ENCODE measurements at places on chromosomes 2 and 18.

DNA sequence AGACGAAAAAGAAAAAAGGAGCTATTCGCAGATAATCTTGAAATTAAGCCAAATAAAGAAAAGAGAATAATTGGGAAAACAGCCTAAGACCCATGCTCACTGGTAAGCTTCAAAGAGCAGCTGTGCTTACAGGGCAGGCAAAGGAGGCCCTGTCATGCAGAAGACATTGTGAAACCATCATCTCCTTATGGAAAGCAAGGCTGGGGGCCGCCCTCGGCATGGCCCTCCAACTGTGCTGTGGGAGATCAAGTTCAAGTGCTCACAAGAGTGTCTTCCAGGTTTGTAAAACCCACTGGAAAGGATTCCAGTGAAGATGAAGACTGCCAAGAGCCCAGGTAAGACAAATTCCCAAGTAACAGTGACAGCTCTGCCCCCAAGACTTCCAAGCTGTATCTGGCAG is 32.2 kb downstream of the ACVR1 start:
- no peak for DNase-seq

DNA sequence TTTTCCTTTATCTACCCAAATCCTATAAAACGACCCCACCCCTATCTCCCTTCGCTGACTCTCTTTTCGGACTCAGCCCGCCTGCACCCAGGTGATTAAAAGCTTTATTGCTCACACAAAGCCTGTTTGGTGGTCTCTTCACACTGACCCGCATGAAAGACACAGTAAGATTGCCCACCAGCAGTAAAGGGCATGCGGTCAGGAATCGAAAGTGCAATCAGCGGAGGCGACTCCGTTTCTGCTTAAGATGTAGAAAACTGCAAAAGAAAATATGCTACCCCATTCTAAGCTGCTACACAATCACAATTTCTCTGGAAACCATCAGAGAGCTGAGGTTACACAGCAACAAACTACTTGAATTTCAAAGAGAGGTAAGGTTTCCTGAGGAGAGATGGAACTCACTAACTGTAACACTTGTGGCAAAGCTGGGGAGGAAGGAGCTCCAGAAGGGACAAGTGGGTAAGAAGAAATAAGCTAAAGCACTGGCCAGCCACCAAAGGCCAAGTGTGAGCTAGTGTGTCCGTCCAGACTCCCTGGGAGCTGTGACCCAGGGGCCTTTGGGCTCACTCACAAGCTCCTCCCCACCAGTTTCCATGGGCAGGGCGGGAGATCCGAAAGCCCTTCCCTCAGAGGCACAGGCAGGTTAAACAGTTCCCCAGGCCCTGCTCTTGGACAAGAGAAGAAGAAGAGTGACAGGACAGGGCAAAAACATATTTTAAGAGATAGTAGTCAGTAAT is 72.8 kb upstream of the TGFA start:
- no peak for DNase-seq

DNA sequence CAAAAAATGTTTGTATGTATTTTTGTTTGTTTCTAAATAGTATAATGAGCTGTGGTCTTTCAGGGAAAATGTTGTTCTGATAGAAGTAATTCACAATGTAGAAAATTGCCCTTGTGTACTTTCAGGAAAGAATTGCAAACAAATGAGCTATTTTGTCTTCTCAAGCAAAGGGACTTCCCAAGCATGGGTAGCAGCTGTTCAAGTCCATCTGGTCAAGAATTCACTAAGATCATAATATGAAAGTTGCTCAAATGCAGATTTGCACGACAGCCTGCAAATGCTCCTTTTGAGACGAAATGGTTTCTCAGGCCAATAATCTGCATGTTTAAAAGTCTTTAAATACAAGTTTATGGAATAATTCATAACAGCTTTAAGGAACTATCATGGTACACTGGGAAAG is 51.9 kb upstream of the HNMT start:
- DNase-seq: no peak

DNA sequence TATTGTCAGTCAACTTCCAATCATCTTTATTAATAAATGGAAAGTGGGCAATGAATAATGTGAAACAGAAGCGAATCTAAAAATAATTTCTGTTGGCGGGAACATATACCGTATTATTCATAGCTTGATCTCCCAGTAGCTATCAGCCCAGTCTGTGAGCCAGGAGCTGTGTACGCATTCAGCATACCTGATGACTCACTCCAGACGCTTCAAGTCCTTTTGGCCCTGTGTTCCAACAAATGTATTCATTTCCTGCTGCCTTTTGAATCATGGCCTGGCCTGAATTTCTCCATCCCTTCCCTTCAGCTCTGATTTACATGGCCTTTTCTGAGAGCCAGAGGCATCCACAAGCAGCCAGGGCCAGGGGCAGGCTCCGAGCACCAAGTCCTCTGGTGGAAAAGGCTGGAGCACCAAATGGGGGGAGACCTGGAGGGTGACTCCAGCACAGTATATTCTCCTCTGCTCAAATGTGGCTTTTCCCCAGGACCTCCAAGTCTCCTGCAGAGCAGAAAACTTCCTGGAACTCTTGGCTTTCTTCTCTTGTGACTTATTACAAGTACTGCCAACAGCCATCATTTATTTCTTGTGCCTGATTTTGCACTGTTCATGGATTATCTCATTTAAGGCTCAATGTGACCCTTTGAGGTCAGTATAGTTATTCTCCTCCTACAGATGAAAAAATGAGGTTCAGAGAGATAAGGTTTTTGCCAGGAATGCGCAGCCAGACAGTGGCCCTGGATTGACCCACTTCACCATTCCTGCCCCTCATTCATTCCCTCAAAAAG is 108.7 kb downstream of the EN1 start:
- DNase-seq: no peak

- DNase-seq: no peak
Measured at GRCh38 chr2:134262684-134263083, 8.8 kb downstream of the MGAT5 start.

DNA sequence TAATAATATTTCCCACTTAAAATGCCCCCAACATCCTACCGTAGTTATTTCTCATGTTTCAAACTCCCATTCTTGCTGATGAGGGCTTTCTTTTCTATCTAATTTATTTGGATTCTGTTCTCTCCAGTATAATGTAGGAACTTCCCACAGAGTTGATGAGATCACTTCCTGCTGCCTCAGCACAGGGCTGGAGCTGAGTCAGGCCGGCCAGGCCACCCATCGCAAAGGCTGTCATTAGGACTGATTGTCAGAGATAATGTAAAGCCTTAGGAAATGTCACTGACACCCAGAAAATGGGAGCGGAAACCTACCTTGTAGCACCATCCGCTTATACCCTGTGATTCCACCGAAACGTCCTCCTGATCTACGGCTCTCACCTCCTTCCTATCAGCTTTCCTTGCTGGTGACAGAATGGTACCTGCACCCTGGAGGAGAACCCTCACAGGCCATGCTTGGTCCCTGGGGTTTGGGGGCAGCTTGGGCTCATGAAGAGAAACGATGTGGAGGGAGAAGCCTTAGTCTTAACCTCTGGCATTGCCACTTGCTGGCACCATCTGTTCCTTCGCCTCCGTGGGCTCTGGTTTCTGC is 672.8 kb upstream of the ID2 start:
- DNase-seq: no peak

DNA sequence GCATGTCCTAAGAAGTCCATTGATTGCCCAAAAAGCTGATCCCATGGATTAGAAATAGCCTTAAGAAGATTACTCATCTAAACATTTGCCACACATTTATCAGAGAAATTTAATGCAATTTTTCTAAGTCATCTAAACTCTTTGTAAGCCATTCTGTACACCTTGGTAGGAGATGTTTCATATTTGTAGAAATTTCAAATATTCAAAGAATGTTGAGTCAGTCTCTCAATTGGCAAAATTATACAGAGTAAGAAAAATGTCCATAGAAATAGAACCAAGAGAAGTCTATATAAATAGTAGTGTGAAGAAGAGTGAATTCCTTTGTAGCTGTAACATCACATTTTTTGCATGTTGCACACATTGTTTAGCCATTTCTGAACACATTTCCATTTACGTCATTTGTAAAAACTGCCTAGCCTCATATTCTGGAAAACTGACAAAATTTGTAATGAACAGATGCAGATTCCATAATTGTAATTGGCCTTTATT is 128.6 kb downstream of the MSTN start:
- no peak for DNase-seq

GRCh38 chr2:41647468-41648050 is 400.3 kb upstream of the PKDCC start:
- DNase-seq: no peak

DNA sequence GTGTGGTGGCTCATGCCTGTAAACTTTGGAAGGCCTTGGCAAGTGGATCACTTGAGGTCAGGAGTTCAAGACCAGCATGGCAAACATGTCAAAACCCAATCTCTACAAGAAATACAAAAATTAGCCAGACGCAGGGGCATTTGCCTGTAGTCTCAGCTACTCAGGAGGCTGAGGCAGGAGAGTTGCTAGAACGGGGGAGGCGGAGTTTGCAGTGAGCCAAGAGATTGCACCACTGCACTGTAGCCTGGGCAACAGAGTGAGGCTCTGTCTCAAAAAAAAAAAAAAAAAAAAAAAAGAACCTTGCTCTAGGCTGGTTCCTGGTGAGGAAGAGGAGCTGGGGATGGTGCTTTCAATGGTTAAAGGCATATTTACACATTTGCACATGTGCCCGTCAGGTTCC is 129.4 kb downstream of the LYPD6B start:
- DNase-seq: no peak

GRCh38 chr2:211800001-211800400 is 738.6 kb downstream of the ERBB4 start:
- DNase-seq: no peak

DNA sequence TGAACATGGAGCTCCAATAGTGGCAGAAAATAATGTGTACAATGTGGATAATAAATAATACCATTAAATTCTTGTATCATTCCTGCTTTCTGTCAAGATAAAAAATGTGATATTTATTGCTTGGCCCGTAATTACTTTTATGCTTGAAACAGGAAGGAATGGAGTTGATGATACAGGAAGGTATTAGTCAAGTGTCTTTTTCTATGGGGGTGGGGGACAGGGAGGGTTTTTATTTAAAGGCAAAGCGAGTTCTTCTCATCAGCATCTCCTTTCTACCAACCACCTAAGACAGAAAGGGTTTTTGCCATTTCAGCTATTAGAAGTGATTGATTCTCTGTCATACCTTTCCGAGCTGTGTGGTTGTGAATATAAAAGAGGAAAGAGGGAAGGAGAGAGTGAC is 135.3 kb downstream of the DCC start:
- no peak for DNase-seq

DNA sequence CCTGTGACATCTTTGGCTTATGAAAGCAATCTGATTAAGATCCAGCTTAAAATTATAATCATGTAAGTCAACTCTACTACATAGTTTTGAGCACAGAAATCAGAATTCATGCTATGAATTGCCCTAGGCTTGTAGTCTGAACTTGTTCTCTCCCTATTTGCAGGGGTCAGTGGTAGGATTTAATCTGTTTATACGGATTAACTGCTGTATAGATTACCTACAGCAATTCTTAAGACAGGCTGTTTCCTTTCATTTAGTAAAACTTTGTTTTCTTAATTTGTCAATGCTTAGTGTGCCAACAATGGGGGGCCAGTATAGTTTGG is 287.9 kb downstream of the PDE11A start:
- no peak for DNase-seq

DNA sequence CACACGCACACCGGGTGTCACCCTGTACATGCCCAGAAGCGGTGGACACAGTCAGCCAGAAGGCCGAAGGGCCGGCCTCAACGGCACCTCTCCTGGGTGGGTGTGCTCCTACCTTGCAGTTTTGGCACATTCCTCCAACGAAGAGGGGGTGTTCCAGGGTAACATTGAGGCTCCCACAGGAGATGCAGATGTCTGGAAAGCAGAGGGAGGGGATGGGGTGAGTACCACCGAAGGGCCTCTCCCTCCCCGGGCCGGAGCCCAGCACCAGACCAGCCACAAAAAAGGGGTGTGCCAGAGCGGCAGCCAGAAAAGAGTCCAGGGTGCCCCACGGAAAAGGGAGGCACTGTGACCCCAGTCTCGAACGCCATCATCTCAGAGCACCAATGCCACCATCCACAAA is 76.8 kb upstream of the POMC start:
- no peak for DNase-seq

GRCh38 chr2:240397924-240398645 is 37.4 kb upstream of the GPC1 start:
- no peak for DNase-seq

DNA sequence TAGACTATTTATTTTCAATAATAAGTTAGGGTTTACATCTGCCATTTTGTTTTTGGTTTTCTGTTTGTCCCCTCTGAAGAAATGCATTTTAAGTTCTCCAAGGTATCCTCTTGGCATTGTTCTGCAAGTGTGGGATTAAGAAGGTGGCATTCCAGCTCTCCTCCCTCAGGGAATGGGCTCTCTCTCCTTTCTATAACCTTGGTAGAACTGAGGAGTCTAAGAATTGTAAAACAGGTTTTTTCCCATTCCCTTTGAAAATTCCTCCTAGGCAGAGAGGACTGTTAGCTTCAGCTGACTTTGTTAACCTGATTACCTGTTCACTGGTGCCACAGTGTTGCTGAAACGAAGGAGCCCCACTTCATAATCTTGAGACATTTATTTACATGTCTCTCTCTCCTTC is 26.1 kb upstream of the RAB1A start:
- no peak for DNase-seq

DNA sequence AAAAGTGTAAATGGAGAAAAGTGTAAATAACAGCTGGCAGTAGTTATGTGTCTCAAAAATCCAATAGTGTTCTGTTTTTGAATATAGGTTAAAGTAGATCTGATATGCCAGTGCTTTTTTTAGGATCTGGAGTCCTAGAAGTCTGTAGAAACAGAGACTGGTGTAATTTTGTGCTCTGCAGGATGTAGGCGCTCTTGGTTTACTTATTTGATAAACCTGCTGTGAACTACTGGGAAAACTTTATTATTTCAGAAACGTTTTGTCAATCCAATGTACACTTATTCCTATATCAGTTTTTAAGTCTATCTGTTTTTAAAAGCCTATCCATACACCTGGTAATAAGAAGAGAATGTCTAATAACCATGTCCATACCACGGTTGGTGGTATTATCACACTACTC is 530.8 kb upstream of the ZNF804A start:
- DNase-seq: no peak

DNA sequence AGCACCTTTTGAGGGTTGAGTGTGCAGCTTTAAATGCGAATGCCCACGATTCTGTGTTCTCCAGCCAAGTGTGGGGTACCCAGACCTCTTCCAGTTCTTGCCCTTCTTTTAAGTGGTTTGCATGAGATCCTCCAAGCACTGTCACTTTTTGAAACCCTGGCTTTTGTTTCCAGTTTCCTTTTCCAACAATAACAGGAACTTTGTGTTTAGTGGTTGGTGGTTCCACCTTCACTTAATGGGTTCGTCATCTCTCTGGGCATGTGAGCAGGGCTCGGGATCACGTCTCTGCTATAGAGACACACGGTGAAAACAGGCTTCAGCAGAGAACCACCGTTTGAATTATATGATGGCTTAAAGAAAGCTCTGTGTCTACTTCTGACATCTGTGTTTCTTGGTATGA is 197.6 kb downstream of the LDLRAD4 start:
- DNase-seq: no peak

- no peak for DNase-seq
Measured at GRCh38 chr2:17557596-17557995, 17.1 kb downstream of the VSNL1 start.

GRCh38 chr2:109463236-109463635 is 150.5 kb downstream of the SEPTIN10 start:
- DNase-seq: no peak

GRCh38 chr2:74502720-74503505 is 3.5 kb upstream of the LBX2 start:
- DNase-seq: no peak
